ENCODE measurements at places on chromosomes 12 and 14.
A peak's percentile ranks its signal among the peaks of the same experiment; 100 is the strongest.

DNA sequence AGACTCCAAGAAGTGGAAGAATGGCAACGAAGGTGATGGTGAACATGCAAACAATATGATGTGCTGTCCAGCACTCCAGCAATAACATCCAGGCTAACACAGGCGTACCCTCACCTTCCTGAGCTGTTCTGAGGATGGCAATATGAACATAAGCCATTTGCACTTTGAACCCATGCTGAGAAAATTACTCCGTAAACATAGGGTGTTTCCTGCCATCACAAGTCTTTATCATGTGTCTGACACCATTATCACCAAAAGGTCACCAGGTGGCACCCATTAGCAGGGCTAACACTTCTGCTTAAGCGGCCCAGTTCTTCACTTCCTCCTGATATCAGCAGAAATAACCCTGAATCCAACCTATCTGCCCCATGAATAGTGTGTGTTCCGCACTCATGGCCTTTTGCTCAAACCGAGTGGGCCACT, 482.8 kb downstream of the MED13L start:
- no peak for DNase-seq

DNA sequence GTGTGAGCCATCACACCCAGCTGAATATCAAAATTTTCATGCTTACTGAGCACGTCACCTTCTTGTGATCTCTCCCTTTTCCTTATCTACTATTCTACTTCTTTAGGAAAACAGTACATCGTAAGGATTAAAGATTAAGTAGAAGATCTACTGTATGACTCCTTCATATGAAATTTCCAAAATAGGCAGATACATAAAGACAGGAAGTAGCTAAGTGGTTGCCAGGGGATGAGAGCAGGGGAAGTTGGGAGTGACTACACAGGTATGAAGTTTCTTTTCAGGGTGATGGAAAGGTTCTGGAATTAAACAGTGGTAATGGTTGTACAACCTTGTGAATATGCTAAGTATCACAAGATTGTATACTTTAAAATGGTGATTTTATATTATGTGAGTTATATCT, 36.5 kb upstream of the CERS5 start:
- DNase-seq = no peak

- DNase-seq = peak; percentile 69
Measured at GRCh38 chr12:93089805-93090569, 160.9 kb upstream of the EEA1 start.

- no peak for DNase-seq
Measured at GRCh38 chr14:20583142-20583541, 4.7 kb downstream of the RNASE11 start.

DNA sequence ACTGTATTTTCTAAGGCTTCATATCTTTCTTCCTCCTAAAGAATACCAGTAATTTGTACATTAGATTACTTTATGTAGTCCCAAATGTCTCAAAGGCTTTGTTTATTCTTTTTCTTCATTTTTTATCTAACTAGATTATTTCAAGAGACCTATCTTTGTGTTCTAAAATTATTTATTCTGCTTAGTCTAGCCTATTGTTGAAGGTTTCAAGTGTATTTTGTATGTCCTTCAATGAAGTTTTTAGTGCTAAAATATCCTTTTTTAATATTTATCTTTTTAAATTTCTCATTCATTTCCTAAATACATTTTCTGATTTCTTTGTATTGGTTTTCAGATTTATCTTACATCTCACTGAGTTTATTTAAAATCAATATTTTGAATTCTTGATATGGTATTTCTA, 25.8 kb downstream of the OR4N5 start:
- no peak for DNase-seq

GRCh38 chr14:100048786-100049185, 16.4 kb upstream of the EVL start:
- no peak for DNase-seq

- DNase-seq = no peak
Measured at GRCh38 chr14:92463141-92463540, 50.4 kb upstream of the RIN3 start.

DNA sequence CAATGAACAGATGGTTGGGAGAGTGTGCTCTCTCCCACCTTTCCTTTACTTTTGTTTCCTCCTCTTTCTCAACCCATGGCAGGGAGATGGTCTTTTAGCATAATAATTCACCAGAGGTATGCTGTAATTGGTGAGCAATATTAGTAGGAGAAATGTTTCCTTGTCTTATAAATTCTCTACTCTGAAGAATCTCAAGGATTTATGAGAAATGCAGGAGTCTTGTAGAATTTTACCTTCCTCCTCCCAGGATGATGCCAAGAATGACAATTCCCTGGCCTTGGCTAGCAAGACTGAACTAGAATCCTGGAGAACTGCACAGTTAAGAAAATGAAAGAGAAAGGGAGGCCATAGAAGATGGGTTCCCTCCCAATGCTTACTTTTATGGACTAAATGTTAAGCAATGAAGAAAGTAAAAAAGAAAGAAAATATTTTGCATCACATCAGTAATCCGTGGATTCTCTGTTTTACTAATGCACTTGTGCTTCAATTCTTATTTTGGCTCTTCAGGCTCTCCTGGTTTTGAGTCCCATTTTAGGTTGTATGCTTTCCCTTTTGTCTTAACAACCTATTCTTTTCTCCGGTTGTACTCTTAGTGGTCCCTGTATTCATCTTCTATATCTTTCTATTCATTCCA, 192.9 kb upstream of the GARIN6 start:
- DNase-seq = no peak

- no peak for DNase-seq
Measured at GRCh38 chr14:22505697-22506377, 83.2 kb downstream of the DAD1 start.

DNA sequence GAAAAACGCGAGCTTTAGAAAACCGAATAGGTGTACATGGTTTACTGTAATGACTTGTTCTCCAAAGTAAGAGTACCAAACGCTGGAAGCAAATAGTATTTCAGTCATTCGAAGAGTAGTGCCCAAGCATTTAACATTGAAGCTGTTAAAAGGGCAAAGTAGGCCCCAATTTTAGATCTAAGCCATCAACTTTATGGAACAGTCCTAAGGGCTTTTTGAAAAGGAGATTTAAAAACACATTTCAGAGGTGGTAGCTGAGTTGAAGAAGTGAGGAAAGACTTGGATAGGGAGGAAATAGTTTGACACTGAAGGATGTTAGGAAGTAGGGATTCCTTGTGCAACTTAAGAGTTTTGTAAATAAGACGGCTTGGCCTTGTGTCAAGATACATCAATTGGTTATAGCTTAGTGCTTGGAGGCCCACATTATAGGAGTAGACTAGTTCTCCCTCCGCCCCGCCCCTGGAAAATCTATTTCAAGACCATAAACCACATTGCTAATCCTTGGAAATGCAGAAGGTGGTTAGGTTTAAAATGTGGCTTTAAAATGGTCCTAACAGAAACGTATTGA, 783 bp upstream of the TUBA1B start:
- peak; percentile 57 for DNase-seq

DNA sequence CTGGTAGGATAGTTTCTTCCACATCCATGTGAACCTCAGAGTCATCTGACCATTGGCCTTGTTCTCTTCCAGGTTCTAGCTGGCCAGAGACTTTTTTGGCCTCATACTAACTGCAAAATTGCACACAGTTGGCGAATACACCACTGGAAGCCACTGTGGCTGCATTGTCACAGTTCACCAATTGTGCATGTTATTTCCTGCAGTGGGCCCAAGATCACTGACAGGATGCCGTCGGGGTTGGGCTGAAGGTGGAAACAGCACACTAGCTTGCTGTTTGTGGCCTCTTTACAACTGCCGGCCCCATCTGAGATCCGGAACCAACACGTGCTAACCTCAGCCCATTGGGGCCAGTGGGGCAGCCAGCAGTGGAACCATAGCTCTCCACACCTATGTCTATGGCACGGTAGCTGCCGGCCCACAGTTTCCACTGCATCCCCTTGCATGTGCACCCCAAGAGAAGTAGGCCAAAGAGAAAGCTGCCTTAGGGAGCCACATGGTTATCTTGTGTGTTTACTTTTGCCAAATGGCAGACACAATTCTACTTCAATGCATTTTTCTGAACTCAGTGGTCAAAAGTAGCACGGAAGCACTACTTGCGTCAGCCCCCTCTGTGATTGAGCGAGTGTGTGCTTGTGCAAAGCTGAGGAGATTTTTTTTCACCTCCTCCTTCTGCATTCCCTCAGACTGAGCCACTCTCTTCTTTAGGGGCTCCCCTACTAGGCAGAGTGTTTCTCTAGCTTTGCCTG, 464.0 kb downstream of the RAD51B start:
- no peak for DNase-seq

DNA sequence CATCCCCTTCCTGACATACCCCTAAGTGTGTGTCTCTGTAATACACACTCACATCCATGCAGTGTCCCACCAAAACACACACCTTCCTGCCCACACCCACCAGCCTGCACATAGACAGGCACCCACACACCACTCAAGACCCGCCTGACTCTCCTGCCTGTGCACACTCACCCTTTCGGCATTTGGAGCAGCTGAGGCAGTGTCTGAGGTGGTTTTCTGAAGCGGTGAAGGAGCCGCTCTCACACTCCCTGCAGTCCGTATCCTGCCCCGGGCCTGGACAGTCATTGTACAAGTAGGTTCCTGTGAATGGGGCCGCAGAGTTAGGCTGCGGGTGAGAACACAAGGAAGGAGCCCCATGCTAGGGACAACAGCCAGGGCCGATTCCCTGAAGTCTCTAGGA, 8.3 kb downstream of the TNFRSF1A start:
- DNase-seq = no peak

GRCh38 chr14:67734675-67735074, 33.0 kb downstream of the RDH12 start:
- no peak for DNase-seq

GRCh38 chr12:27982951-27983350, 10.4 kb upstream of the PTHLH start:
- DNase-seq = no peak

DNA sequence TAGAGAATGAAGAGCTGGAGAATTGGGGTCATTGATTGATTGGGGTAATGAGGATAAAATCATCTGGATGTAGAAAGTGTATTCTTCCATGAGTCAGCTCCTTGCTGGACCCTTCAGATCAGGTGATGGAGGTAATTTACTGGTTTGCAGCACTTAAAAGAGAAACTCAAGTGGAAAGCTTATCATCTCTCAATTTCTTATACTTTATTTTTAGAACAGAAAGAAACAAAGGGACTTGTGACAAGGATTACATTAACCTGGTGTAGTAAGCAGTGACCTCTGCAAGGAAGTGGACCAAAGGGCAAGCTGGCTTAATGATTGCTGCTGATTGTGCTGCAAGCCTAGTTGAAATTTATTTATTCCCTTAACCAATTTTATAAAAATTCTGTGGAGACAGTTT, 405.0 kb downstream of the TRHDE start:
- no peak for DNase-seq

DNA sequence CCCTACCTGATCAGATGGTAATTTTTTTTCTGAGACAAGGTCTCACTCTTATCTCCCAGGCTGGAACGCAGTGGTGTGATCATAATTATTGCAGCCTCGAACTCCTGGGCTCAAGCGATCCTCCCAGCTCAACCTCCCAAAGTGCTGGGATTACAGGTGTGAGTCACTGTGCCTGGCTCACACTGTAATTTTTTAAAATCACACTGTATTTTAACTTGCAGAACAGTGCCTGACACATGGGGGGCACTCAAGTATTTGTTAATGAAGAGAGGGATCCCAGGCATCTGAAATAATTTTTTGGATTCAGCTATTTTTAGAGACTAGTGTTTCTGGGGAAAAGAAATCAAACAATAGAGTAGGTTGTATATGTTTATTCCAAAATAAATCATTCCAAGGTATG, 21.7 kb downstream of the LIMA1 start:
- DNase-seq = no peak

- DNase-seq = no peak
Measured at GRCh38 chr14:104903990-104904389, 20.7 kb upstream of the PLD4 start.

GRCh38 chr12:89951694-89952060, 243.0 kb upstream of the ATP2B1 start:
- no peak for DNase-seq

- peak; percentile 86 for DNase-seq
Measured at GRCh38 chr12:104671409-104672095, 214.8 kb downstream of the CHST11 start.

DNA sequence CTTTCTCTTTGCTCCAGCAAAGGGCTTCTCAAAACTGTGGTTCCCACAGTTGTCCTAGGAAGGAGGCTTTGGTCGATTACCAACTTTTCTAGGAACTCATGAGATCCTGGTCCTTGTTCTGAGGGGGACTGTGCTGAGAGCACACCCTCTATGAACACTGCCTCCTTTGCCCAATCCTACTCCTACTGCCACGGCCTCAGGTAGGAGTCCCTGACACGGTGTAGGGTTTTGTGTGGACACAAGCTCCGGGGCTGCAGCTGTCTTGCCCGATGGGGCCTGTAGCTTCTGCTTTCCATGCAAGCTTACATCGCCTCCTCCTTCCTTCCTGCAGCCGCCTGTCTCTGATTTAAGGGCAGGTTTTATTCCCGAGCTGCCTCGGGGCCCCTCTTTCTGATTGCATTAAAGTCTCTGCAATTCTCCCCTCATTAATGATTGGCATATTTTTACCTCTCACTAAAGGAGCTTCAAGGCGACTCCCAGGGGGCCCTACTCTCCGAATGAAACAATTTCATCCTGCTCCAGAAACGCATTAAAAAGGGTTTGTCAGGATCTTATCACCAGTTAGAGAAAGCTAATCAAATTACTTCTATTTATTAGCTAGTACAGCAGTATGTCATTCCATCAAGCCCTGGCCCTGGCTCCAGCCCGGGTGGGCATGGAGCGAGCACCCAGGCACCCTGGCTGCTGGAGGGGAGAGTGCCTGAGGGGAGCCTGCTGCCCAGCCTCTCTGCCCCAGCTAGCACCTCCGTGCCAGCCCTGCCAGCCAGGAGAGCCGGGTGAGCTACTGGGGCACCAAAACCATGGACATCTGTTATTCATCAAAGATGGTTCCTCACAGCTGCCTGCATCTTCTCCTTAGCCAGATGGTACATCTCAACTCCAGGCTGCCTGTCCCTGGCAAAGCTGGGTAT, 38.0 kb upstream of the ESRRB start:
- no peak for DNase-seq

DNA sequence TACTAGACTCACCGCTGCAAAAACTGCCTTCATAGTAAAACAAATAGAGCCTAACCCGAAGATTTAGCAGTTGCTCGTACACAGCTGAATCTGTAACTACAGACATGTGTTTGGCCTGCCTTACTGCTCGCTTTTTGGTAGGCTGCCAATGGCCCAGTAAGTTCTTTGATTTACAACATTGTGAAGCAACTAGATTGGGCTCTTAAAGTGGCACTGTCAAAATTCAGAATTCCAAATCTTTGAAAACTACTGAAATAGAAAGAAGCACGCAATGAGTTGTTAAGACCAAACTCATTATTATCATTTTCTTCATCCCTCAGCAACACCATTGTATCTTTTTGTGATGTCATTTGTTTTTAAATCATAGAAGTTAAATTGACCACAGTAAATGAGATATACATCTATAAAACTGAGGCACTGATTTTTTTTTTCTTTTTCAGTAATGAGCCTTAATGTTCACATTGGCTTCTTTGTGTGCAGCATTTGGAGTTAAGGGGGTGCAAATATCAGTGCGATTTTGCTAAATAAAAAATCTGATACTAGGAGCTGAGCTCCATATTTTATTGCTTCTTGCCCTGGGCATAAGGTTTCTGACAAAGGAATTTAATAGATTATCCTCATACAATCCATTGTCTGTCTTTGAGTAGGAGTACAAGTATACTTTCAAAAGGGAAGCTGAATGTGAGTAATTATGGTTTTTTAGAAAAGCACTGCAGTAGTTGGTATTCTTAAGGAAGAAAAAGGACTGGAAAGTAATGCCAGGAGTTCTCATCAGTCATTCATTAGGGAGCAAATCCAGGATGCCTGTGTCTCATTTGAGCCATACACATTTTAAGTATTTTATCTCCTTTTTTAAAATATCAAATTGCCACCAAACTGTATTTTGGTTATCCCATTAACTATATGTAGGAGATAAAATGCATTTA, 138.5 kb downstream of the KICS2 start:
- no peak for DNase-seq
